Stimulated activated CD8-positive, alpha-beta memory T cell treated with anti-CD3 and anti-CD28 coated beads, Interleukin-2, amount 100 ng/mL, for 48 hours (primary cell): ENCODE measurements at places on chromosomes 13 and 19.

DNA sequence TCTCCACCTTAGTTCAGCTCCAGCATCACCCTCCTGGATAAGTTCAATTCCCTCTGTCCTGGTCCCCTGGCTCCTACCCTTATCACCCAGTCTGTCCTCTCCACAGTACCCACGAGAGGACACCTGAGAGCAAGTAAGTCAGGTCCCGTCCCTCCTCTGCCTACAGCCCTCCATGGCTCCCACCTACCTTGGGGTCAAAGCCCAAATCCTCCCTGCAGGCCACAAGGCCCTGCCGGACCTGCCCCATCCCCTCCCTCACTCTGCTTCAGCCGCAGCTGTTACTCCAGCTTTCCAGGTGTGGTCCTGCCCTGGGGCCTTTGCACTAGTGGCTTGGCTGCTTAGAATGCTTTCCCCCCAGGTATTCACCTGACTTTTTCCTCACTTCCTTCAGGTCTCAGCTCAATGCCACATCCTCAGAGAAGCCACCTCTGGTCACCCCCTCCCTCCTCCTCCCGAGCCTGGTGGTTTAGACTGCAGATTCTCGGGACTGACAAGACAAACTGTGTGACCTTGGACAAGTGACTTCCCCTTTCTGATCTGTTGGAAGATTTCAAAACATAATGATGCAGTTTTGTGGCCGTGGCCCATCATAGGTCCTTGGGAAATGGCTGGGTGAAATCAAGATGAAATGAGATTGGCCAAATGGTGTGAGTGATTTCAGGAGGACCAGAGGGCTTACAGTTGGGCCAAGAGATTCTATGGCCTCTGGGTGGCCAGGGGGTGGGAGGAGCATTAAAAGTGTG lies 3.6 kb downstream of the TUBB4A start:
- no peak for DNase-seq

DNA sequence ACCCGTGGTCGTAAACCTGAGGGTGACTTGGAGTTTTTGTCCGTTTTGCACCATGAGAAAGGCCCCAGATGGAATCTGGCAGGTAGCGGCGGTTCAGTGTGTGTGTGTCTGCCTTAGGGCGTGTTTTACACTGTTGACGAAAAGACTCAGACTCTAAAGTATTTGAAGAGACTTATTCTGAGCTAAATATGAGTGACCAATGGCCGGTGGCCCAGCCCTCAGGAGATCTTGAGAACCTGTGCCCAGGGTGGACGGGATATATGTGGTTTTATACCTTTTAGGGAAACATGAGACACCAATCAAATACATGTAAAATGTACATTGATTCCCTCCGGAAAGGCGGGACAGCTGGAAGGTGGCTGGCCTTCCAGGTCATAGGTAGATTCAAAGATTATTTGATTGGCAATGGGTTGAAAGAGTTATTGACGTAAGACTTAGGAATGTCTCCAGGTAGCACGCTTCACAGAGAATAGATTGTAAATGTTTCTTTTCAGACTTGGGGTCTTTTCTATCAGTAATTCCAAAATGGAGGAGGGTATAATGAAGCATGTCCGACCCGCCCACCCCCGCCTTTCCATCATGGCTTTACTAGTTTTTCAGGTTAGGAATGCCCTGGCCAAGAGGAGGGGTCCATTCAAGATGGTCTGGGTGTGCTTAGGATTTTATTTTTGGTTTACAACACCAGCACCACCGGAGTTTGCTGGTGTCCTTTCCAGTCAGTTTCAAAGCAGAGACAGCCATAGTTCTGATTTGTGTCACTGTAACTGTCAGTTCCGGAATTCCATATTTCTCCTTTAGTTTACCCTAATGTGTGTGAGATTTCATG lies 1.0 kb upstream of the ZNF529 start:
- DNase-seq = no peak

GRCh38 chr13:80036845-80037504 lies 304.0 kb downstream of the SPRY2 start:
- no peak for DNase-seq

DNA sequence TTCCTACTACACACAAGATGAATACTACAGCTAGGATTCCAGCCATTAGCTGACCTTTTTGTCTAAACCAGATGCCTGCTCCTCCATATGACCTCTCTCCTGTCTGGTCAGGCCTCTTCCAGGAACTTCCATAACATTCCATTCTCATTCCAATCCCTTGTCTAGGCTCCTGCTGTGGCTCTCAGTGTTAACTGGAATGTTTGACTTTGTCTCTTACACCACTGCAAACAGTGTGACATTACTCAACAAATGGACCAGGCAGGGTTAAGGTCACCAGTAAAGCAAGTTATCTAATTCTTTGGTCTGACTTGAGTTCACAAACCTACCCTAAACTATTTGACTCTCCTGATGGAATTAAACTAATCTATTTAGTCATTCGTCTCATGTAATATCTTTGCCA lies 2.1 kb upstream of the GPC6 start:
- DNase-seq = no peak
